ENCODE measurements at places on chromosomes 3 and 15.

DNA sequence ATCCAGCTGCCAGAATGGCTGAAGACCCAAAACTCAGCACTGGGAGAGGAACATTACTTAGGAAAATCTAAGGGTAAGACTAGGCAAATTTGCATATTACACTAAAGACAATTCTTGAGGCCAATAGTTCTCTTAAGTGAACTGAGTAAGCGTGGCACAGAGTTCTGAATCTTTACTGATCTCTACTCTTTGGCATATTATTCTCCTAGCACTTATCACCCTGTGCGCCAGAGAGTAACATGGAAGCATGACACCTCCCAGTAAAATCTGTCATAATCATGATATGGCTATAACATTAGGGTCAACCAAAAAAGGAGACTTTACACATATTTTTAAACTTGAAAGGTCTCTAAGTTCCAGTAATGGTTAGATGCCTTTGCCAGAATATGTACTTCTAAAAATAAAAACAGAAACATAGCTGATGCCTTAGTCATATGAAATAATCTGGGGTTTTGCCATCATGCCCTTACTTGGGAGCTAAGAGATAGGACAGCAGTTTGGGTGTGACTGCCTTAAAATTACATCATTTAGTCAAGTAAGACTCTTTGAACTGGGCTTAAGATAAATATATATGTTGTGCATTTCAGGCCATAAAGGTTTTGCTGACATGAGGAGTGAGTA, 290.5 kb downstream of the PLCL2 start:
- DNase-seq = no peak

DNA sequence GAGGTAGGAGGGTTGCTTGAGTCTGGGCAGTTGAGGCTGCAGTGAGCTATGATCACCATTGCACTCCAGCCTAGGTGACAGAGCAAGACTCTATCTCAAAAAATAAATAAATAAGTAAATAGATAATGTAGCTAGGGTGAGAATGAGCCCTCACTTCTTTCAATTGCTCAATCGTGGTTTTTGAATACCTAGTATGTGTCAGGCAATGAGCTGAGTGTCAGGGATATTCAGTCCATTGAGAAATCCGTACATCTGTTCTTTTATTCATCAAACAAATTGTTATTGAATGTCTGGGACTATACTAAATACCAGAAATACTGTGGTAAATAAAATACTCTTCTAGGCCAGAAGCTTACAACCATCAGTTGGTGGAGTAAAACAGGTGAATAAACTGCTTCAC, 6.2 kb upstream of the ZNF148 start:
- no peak for DNase-seq

DNA sequence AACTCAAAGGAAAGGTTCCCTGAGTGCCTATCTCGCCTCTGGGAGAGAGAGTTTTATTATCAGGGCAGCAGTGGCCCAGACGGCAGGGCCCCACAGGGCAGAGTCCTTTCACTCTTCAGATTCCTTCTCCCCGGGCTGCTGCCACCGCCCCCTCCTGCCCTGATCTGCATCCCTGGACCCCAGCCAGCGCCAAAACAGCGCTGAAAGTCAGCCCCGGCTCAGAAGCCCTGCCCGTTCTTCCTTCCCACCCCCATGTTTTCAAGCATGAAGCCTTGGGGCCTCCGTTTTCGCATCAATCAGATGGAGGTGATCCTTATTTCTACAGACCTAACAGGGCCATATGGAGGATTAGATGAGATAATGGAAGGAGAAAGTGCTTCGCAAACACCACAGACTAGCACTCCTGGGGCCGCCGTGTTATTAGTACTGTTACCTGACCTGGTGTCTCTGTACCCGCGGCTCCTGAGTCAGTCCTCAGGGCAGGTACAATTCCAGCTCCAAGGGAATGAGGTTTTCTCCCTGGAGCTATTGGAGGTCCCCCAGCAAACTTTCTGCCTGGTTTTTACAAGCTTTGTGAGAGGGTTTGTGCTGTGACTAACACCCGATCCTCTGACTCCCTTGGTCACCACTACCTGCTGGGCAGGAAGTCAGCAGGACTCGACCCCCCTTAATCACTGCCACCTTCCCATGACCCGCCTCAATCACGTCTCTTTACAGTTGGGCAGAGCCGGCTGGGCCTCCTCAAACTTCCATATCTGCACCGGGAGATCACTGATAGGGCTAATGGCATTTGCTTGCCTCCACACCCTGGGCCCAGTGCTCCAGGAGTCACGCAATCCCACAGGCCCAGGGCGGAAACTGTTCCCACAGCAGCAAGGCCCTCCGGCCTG, 39.5 kb upstream of the TSEN2 start:
- no peak for DNase-seq

DNA sequence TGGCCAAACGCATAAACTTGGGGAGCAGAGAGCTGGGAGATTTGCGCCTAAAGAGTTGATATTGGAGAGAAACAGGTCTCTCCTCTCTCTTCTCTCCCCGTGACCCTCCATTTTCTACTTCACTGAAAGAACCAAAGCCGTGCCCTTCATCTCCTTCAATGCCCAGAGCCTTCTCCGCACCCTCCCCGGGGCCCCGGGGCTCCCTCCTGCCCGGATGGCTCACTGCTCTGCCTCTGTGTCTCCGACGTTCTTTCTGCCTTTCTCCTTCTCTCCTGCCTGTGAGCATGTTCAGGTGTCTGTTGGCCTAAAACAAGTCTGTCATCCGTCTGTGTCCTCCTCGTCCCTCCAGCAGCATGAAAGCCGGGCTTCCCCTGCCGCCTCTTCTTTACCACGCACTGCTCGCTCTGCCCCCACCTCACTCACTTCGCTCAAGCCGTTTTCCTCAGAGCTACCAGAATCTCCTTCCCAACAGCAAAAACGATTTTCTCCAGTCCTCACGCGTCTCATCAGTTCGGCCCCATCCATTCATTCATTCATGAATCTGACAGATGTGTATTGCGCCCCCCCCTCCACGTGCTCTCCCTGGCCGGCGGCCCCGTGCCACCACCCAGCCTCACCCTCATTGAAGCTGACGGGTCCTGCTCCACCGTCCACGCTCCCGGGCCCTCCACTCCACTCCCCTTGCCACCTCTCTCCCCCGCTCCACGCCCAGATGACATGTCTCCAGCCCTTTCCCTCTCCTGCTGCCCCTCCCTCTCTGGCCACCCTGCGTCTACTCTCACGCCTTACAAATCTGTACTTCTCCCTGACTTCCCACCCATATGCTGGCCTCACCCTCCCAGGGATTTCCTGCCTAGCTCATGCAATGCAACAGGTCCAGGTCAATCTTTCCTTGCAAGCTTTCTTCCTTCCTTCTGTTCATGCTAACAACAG, 10.2 kb downstream of the MUC4 start:
- DNase-seq = no peak
